ENCODE measurements at places on chromosomes 1 and 21.
A peak's percentile ranks its signal among the peaks of the same experiment; 100 is the strongest.

DNA sequence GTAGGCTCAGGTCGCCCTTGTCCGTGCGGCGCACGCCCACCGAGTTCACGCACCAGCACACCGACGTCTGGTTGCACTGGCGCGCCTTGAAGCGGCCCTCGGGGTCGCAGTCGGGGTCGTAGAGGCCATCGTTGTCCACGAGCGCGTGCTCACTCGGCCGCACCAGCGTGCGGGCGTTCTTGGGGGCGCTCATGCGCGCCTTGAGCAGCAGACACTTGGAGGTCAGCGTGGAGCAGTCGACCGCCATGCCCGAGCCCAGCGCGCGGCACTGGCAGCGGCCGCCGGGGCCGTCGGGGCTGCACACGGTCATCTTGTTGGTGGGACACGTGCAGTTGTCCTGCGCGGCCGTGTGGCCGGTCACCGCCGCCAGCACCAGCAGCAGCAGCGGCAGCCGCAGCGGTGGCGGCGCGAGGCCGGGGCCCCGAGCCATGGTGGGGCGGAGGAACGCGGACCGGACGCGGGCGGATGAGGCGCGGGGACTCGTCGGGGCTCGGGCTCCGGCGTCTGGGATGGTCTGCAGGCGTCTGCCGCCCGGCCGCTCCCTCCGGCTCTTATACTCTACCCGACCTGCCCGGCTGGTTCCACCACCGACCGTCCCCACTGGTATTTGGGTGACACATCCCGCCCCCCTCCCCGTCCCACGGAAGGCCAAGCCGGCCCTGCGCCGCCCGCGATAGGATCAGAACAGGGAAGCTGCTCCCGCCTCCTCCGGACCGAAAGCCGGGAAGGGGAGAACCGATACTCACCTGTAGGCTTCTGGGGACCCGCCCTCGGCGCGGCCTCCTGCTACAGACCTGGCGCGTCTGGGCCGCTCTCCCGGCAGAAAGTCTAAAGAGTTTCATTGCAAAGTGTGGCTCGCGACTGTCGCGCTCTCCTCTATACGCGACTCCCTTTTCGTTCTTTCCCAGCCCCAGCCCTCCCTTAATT, at the start of gene TACSTD2:
TACSTD2 (minus strand) TSS at position 526 of the 927 bp plus-strand sequence; CDS start at position 430, 96 bp downstream.
- no peak for DNase-seq

DNA sequence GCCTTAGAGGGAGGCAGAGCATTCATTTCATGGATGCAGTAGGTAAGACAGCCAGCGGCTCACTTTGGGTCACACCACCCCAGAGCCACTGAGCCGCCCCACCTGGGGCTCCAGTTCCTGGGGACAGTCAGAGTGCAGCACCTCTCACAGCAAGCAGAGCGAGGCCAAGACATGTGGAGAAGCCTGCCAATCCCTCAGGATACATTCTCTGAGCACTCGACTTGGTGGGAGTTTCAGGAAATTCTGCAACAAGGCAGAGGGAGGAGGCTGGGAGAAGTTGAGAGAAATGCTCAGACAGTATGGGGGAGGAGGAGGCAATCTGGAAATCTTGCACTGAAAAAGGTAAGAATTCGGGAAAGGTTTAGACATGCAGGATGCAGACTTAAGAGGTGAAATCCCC, 60.8 kb upstream of the WLS start:
- no peak for DNase-seq

DNA sequence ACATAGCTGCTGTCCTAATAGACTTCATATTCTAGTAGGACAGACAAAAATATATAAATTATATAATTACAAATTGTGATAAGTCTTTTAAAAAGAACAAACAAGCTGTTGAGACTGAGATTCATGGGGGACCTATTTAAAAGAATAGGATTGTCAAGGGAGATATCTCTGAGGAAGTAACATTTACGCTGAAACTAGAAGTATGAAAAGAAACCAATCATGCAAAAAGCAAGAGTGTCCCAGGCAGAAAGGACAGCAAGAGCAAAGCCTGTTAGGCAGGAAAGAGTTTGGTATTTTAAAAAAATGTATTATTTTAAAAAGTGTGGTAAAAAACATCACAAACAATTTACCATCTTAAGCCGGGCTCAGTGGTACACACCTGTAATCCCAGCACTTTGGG, 9.1 kb upstream of the METTL13 start:
- no peak for DNase-seq

GRCh38 chr21:45590246-45590725, 48.0 kb upstream of the SLC19A1 start:
- DNase-seq: peak; percentile 87

- DNase-seq: no peak
Observed at GRCh38 chr1:107842241-107842640, 122.7 kb downstream of the VAV3 start.

DNA sequence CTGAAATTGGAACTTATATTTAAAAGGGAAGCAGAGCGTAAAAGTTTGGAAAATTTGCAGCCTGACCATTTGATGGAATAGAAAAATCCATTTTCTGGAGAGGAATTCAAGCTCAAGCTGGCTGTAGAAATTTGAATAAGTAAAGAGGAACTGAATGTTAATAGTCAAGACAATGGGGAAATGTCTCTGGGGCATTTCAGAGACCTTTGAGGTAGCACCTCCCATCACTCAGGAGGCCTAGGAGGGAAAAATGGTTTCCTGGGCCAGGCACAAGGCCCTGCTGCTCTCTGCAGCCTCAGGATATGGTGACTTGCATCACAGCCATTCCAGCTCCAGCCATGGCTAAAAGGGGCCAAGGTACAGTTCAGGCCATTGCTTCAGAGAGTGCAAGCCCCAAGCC, 17.6 kb upstream of the TSHB start:
- DNase-seq: no peak

GRCh38 chr1:46512135-46512791, 22.6 kb downstream of the DMBX1 start:
- DNase-seq: no peak

DNA sequence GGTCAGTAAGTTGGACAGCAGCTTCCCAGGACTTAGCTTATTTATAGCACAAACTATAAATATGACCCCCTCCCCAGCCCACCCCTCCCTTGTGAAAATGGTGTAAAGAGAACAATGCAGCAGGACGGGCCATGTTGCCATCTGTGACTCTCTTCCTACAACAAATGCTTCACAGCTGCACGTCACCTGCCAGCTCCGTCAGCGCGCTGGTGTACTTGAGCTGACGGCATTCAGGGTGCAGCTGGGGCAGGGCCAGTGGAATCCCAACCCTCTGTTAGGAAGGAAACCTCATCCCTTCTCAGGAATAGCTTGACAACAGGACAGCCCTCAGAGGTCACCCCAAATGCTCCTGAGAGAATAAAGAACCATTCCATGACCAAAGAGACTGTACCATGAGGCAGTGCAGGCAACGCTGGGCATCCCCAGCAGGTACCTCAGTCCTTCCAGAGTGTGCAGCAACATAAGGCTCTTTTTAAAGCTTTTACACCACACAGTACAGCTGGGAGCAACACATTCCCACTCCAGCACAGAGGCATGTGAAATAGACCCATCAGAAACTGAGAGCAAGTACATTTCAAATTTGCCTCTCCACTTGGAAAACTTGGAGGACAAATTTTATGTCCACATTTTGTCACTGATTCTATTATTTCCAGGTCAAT, 85.0 kb downstream of the ATP1A1 start:
- no peak for DNase-seq

GRCh38 chr1:244231193-244231571, 180.1 kb downstream of the ZBTB18 start:
- no peak for DNase-seq

- no peak for DNase-seq
Observed at GRCh38 chr1:115193046-115193828, 103.9 kb upstream of the TSPAN2 start.

DNA sequence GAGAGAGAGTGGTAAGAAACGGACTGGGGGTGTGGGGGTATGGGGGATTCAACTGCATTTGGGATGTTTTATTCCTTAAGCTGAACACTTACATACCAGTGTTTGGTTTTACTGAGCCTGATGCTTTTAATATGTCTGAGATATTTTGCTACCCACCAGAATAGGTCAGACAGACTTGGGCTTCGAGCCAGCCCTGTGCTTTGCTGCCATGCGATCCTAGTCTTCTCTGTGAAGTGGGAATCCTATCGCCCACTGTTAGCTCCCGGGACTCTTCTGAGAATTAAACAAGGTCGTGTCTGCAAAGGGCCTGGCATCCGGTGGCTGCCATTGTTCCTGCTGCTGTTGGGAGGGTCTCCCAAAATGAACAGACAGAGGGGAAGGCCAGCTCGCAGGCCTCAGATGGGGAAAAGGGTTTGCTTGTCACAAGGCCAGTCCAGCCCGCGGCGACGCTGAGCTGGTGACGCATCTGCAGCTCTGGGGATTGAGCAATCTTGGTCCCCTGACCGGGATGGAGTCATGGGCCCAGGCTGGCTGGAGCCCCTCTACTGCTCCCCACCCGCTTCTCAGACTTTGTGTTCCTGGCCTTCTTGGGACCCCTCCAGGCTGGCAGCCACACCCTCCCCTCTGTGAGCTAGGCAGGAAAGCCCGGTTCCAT, 26.9 kb upstream of the ECE1 start:
- DNase-seq: peak; percentile 89

GRCh38 chr21:34707876-34708325, 39.1 kb downstream of the CLIC6 start:
- DNase-seq: no peak

DNA sequence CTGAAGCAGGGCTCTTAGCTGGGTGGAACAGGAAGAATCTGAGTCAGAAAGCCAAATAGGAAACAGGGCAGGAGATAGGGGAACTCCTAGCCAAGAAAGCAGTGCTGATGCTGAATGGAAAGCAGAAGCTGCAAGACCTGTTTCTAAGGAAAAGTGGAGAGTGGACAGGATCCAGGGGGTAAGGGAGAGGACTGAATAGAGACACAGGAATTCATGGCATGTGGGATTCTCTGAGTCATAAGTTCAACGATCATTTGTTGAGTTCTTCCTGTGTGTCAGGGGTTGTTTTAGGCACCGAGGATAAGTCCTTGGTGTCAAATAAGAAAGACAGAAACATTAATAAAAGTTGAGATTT, 153.8 kb upstream of the FGGY start:
- DNase-seq: peak; percentile 93

- peak; percentile 44 for DNase-seq
Observed at GRCh38 chr21:43361127-43361492, 65.8 kb downstream of the SIK1 start.

- DNase-seq: peak; percentile 21
Observed at GRCh38 chr1:68010090-68010489, 40.3 kb downstream of the DIRAS3 start.

DNA sequence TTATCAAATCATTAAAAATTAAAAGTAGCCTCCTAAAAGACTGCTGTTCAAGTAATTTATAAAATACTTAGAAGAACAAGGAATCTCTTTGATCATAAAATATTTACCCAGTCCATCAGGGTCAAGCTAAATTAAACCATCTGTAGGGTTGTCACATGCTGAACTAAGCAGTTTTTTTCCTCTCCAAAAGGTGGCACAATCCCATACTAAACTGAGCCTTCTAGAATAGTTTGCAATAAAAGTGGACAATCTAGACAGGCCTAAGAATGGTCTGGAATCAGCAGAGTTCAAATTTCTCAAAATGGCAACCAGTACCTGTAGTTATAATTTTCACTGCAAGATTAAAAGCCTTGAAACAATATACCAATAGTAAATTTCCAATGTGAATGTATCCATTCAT, 194.8 kb downstream of the EIF4G3 start:
- DNase-seq: peak; percentile 21

- peak; percentile 82 for DNase-seq
Observed at GRCh38 chr21:29091033-29091432, 17.6 kb upstream of the CCT8 start.

DNA sequence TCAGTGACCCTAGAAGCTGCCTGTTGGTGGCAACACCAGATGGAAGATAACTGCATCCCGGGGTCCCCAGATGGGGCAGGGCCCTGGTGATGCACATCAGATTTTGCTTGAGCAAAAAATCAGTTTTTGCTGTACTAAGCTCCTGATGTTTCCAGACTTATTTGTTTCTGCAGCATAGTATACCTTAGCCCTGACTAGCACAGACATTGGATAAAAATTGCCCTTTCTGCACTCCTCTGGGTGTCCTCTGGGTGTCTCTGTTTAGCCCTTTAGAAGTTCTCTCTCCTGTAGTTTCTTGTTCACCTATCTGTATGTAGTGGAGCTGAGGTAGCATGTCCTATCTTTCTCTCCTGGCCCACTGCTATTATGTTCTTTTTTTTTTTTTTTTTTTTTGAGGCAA, 30.3 kb upstream of the PLA2G2C start:
- DNase-seq: peak; percentile 12

DNA sequence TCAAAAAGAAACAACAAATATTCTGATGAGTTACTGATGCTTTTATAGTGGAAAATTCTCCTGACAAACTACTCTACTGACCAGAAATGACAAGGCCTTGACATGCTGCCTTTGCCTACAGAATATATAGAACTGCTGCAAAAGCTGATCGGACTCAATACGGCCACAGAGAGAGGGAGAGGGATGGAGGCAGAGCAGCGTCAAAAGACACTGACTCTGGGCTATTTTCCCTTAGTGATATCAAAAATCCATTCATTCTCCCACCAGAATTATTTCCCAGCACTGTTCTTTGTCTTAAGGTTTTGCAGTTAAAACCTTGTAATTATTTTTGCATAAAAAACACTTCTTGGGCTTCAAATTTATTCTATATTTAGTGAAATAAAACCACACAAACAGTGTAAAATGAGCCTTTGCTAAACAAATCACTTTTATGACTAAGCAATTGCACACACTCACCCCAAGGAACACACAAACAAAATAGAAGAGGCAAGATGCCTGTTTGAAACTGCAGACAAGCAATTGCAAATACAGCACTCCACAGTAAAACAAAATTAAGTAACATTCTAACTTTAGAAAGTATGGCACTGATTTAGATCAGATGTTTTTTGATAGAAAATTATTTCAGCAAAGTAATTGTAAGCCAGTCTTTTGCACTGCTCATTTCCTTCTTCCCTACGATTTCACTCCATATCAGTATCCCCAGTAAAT, 1036.4 kb downstream of the ADGRL2 start:
- DNase-seq: peak; percentile 11

DNA sequence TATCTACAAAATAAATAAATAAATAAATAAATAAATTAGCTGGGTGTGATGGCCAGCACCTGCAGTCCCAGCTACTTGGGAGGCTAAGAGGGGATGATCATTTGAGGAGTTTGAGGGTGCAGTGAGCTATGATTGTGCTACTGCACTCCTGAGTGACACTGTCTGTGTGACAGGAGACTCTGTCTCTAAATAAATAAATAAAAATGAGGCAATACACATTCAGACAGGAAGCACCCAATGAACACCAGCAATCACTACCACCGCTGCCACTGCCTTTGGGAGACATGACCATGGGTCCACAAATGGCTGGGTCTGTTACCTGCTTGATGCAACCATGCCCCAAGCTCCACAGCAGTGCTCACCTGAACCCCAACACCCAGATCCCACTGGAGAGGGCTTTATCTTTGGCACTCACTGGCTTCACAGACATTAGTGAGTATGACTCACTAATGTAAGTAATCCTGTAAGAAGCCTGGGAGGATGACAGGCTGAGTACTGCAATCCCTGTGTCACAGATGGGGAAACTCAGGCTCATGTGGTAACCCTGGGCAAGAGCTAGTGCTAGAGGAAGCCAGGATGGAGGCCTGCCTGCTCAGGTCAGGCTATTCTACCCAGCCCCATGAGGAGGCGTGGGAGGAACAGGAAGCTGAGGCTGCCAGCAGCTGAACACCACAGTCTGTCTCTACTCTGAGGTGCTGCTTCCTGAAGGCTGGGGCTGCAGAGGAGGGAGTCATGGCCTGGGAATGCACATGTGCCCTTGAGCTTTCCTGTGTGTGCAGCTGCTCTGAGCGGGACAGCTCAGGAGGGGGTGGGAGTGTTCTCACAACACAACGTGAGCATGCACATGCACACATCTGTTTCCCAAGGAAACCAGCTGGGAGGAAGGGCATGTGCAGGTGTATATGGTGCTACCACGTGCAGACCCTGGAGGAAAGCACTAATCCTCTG, 43.0 kb downstream of the SLC9A1 start:
- DNase-seq: peak; percentile 97

- DNase-seq: no peak
Observed at GRCh38 chr1:106646816-106647215, 409.7 kb upstream of the PRMT6 start.

All from AG08395 (cell line).